ENCODE measurements at places on chromosomes 7 and 10. TPM values are rescaled to one million over a fixed set of nuclear protein-coding genes. Genes with fewer than 3 reads are reported as not detected.

Gene HMX2
- total RNA-seq = not detected

Gene CREB5
- total RNA-seq = 7.6 TPM

Gene ODAD2
- 0.26 TPM for total RNA-seq

Gene CPA5
- total RNA-seq = not detected

Gene IGFBP3
- 1,159 TPM for total RNA-seq

Gene COPG2
- total RNA-seq = 35.6 TPM

Gene ERVW-1
- not detected for total RNA-seq

Gene SH3PXD2A
- total RNA-seq = 45.5 TPM

Gene CPA4
- total RNA-seq = 140 TPM

Gene ASIC3
- 0.26 TPM for total RNA-seq

Gene AGR2
- not detected for total RNA-seq

Gene RASA4B
- 7.7 TPM for total RNA-seq

Gene PALD1
- 0.40 TPM for total RNA-seq

Gene GDF2
- total RNA-seq = not detected

Gene OR13A1
- not detected for total RNA-seq

Gene CALCR
- total RNA-seq = not detected

Gene ZNF853
- 0.99 TPM for total RNA-seq

Gene ZFAND4
- total RNA-seq = 4.1 TPM

Gene ANKRD30A
- total RNA-seq = not detected

Gene EFCAB10
- total RNA-seq = 0.13 TPM

Gene STRIP2
- 2.2 TPM for total RNA-seq

Gene DMTF1
- 78.6 TPM for total RNA-seq

Gene SFTPA2
- total RNA-seq = not detected
